Epithelial cell of proximal tubule (primary cell): ENCODE measurements at places on chromosomes 3 and 15. TPM values are rescaled to one million over a fixed set of nuclear protein-coding genes. Genes with fewer than 3 reads are reported as not detected.

Gene IMPDH2
- total RNA-seq: 253 and 258 TPM in 2 replicates

DNA sequence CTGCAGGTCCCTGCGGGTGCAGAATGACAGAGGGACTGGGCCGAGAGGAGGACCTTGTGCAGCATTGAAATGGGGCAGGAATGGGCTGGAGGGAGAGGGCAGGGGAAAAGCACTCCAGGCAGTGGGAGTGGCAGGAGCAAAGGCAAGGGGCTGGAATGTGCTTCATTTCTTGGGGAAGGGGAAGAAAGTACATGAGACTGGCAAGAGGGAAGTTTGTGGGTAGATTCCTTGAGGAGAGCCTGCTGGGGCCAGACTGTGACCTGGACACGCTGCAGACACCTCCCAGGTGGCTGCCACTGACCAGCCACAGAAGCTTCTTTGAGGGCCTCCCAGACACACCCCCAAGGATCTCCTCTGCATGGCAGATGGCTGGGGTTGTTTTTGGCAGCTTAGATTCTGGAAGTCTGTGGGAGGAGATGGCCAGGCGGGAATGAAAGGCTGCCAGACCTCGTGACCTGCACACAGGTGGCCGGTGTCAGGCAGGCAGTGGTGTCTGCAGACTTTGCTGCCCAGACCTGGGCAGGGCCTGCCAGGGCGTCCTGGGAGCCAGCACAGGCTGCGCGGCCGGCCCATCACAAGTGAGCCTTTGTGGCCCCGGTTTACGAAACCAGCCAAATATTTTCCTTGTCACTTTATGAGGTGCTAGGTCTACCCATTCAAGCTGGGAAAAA lies 53.1 kb downstream of the SPSB4 start:
- DNase-seq: no peak

DNA sequence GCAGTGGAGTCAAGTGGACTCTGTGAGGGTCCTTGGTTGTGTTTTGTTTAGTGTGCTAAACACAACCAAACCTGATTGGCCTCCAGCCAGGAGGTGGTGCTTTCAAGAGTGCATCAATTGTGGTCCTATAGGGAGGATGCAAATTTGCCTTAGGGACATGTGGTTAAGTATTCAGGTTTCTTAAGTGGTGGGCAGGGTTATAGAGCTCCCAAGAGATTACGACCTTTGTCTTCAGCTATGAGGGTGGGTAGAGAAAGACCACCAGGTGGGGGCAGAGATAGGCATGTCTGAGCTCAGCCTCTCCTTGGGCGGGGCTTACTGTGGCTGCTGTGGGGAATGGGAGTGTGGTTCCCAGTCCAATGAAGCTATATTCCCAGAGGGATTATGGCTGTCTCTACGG lies 186.6 kb downstream of the SQOR start:
- no peak for DNase-seq

DNA sequence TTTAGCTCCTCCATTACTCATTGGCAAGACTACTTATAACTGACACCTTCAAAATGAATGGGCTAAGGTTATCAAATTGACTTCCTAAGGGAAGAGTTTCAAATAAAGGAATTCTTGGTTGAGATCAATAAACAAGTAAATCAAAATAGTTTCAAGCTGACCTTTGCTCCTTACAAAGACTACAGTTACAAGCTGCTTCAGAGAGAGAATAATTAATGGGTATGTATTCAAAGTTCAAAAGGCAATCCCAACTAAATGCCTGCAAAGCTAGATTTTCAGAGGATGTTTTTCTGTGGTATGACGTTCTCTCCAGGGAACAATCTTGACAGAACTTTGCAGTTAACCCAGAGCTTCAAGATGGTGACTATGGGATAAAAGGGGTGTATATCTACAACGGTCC lies 153.7 kb downstream of the SUCLG2 start:
- no peak for DNase-seq

DNA sequence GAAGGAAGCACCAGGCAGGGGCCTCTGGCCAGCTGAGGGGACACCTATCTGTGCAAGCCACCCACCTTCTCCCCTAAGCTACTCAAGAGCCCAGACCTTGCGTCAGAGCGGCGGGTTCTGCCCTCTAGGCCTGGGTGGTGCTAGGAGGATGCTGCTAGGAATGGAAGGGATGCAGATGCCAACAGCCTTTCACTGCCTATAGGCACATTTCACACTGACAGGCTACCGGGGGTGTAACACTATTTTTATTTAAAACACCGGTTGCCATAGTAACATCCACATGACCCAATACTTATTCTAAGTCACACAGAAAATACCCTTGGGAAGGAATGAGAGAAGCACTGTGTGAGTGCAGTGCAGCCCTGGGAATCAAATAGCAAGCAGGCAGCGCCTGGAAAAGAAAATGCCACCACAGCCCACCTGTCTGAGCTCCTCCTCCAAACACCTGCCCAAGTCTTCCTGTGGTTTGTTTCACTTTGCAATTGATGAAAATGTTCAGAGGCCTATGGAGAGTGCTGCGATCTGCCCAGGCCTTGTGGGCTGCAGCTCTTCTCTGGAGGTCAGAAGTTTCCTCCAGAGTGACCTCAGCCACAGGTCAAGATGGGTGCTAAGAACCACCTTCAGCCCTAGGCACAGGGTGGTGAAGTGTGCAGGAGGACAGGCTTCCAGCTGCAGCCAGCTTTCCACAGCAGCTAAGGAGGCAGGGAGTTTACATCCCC lies 113.5 kb upstream of the TOPAZ1 start:
- no peak for DNase-seq

- no peak for DNase-seq
Measured at GRCh38 chr15:47968593-47968992, 152.2 kb upstream of the SLC24A5 start.

- DNase-seq: no peak
Measured at GRCh38 chr3:108486941-108487340, 23.5 kb downstream of the MYH15 start.
